ENCODE measurements at places on chromosomes 12 and 14.

- DNase-seq, result no peak
Observed at GRCh38 chr14:95294834-95295599, 24.7 kb downstream of the CLMN start.

- no peak for DNase-seq
Observed at GRCh38 chr14:30082486-30082885, 154.8 kb upstream of the PRKD1 start.

GRCh38 chr12:84069699-84070098 lies 842.9 kb downstream of the SLC6A15 start:
- DNase-seq, result no peak

GRCh38 chr12:92470608-92471021 lies 232.2 kb upstream of the PLEKHG7 start:
- DNase-seq, result no peak

GRCh38 chr14:94355191-94355794 lies 32.2 kb upstream of the SERPINA6 start:
- DNase-seq, result no peak

DNA sequence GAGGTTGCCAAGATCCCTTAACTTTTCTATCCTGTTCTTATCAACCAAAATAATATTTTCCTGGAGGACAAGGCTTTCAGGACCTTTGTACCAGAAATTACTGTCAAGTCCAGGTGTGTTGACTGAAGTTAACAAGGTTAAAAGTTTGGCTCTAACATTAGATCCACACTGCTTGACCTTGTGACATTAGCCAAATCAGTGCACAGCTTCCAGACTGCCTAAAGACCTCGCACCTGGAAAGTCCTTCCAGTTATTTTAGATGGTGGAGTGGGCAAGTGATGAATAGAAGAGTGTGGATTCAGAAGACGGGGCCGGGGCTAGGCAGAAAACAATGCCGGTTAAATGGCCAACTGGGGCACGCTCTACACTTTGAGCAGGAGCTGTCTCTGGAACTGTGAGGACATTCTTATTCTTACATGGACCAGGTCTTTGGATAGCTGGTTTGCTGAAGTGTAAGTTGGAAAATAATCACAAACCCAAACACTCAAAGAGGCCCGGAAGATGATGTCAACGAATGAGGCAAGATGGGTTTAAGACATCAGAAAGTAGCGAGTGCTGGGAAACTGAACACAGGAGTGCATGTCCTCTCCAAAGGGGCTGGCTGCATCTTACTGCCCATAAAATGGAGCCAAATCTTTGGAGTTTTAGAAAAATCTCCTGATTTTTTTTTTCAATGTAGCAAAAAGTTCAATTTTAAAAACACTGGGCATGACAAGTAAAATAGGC lies 56.3 kb downstream of the NIN start:
- no peak for DNase-seq

DNA sequence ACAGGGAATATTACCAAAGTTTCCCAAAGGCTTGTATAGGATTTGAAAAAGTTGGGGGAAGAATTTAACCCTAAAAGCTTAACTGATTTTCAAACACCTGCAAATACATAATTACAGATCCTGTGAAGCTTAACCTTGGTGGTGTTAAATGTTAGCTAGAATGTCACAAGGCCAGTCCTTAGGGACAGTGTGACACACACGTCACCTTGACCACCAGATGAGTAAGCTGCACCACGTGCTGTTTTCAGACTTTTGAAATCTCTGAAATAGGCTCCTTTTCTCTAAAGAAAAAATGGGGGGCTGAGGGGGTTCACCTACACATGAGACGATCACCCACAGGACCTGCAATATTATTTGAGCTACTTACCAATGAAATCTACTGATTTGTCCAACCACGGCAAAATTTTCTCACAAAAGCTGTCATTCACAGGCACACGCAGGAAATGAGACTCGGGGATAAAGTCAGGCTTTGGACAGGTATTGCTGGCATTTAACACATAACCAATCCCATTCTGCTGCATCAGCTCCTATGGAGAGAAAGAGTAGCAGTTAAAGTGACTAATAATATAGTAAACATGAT lies 75.9 kb downstream of the DUSP16 start:
- DNase-seq, result no peak

GRCh38 chr12:55727643-55728185 lies 1.1 kb downstream of the CD63 start:
- DNase-seq, result no peak

DNA sequence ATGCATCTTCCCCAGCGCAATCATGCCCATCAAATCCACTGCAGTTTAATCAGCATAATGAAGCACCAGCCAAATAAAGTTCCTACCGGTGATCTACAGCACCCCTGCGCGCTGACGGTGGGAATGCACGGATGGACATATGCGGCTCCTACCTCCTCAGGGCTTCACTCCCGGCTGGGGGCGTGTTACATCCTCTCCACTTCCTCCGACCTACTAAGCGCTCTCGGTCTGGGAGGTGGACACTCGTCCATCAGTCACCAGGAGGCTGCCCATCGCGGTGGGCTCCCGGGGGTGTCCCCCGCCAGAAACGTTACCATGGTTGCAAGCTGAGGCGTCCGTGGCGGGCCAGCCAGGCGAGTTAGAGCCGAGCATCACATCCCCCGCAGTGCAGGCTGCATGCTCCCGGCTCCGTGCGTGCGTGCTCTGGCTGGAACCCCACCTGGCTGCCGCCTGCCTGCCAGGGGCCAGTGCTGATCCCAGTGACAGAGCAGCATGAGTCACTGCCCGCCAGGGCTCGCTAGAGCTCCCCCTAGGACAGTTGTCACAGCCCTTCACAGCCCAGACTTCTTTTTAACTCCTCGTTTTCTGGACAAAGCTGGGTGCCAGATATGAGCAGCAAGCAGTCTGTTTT lies 73.0 kb downstream of the CIT start:
- no peak for DNase-seq

DNA sequence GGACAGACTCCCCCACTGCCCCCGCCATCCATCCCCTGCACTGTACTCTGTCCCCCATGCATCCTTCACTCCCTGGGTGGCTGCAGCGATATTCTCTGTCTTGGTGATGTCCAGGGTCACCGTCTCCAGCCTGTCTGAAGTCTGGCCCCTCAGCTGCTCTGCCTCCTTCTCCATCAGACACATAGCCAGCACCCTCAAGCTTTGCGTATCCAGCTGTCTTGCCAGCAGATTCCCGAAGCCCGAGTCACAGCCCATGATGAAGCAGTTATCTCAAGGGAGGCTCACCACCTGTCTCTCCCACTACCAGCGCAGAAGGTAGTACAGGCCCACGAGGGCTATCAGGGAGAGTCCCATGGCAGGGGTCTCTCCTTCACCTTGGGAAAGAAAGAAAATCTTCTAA lies 77.8 kb downstream of the HSD17B6 start:
- DNase-seq, result no peak

DNA sequence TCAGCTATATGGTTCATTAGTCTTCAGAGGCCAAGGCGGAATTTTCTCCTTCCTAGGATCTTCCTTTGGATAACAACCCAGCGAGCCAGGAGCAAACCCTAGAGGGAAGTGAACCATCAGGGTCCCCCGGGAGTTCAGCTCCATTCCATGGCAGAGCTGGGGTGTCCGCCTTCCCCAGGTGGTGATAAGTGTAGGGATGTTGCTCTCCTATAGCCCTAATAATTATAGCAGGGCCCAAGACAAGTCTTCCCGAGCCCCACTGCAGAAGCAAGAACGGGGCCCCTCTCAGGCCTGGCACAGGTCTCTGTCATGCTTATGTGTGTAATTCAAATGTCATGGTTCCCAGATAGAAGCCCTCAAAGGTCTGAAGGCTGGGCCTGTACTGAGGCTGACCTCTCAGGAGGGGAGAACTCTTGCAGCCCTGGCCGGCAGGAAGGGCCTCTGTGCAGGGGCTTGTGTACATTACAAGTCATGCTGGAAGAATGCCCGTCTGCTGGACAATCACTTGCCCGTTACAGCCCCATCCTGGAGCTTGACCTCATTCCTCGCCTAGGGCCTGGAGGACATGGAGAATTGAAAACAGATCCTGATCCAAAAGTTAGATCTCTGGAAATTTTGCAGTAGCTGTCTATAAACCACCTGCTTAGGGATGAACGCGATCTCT lies 17.3 kb downstream of the LRTM2 start:
- DNase-seq, result no peak

GRCh38 chr12:10042167-10042566 lies 11.7 kb downstream of the CLEC9A start:
- DNase-seq, result no peak

DNA sequence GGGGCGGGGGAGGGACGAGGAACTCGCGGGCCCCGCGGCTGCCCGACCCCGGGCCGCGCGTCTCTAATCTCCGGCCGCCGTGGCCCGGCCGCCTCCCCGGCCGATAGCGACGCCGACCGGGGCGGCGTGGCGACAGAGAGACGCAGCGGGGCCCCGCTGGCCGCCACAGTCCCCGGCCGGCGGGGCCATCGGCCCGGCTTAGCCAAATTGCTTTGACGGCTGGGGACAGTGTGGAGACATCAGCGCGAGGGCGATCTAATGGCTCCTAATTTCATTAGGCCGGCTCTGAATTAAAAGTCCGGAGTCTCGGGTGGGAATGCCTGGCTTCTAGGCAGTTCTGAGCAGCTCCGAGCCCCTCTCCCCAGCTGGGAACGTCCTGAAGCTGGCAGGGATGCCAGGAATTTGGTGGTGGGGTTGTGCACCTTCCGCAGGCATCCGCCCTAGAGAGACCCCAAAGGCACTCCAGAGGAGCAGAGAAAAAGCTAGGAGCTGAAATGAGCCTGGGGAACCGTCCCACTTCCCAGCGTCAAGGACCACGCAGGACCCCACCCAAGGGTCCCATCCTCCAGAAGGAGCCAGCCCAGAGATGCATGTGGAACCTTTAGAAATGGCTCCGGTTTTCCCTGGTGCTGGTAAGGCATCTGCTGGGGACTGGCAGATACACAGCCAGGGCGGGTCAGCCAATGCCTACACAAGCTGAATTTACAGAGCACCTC lies 9.6 kb downstream of the TBX5 start:
- no peak for DNase-seq

- DNase-seq, result peak; percentile 37
Observed at GRCh38 chr14:58166005-58166983, 14.3 kb upstream of the ARMH4 start.

Measured in central memory CD8-positive, alpha-beta T cell (primary cell).